NCI-H1105 (cell line): ENCODE measurements at places on chromosomes 6 and 20.

DNA sequence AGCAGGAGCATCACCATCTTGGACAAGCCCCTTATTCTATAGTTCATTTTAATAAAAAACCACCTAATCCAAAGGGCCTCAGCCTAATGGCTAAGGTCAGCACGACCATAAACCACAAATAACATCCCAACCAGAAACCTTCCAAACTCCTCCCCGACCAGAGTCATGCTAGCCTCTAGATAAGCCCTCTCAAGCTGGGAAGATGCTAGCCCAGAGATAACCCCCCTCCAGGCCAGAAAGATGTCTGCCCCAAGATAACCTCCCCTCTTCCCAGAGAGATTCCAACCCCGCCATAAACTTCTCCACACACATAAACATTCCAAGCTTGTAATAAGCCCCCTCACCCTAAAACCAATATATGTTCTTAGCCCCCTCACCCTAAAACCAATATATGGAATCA, 38.5 kb upstream of the OR14J1 start:
- no peak for DNase-seq

- DNase-seq: no peak
Observed at GRCh38 chr20:13430346-13431002, 208.3 kb downstream of the TASP1 start.

DNA sequence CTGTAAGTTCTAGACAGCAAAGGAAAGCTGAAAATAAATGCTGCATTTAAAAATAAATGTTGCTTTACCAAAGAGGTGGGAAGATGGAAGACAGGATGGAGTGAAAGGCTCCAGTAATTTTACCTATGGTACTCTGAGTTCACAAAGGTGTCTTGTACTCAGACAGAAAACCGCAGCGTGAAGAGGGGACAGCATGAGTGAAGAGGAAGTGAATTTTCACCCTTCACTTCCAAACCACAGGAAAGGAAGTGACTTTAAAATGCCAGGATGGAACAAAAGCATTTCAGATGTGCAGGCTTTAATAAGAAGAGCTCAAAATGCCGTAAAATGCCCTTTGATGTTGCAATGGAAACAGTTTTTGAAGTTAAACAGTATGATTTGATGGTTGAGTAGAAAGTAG, 91.2 kb upstream of the TINAG start:
- no peak for DNase-seq

- no peak for DNase-seq
Observed at GRCh38 chr6:136726837-136727557, 65.3 kb downstream of the MAP3K5 start.

DNA sequence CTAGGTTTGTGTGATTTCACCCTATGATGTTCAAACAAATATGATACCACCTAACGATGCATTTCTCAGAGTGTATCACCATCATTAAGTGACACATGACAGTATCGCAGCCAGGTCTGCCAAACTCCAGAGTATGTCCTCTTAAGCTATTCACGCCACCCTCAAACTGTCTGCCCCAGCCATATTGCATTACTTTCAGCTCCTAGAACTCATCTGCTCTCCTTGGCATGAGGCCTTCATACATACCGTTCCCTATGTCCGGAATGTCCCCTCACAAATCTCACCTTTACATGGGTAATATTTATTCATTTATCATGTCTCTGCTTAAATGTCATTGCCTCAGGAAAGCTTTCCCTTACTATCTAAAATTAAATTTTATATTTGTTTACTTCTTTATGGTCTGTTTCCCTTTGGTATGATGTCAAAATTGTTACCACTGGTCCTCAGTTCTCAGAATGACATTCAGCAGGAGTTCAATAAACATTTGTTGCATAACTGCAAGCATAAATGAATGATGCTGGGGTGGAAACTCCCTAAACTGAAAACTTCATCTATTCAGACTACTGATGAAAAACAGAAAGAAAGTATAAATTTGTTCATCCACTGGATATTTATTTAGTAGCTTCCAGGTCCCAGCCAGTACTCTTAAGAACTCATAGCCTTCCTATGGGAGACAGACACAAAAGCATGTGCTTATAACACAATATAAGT, 3.2 kb downstream of the SESN1 start:
- no peak for DNase-seq

GRCh38 chr6:38678178-38678760, 24.7 kb downstream of the GLO1 start:
- no peak for DNase-seq

- DNase-seq: no peak
Observed at GRCh38 chr20:51005214-51005613, 17.7 kb downstream of the KCNG1 start.

DNA sequence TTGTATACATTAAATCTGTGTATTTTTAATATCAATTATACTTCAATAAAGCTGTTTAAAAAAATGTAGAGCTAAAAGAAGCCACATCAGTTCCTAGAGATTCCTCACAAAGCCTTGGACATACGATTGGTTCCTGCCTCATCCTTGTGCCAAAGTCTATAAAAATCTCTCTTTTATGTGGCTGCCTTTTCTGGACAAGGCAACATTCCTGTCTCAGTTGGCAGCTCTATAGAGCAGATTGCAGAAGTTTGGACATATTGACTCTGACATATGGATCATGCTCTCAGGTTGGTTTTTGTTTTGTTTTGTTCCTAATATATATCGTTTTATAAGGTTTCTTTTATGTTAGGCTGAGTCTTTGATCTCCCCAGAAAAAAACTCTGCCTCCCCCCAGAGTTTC, 148.9 kb downstream of the MAFB start:
- no peak for DNase-seq

DNA sequence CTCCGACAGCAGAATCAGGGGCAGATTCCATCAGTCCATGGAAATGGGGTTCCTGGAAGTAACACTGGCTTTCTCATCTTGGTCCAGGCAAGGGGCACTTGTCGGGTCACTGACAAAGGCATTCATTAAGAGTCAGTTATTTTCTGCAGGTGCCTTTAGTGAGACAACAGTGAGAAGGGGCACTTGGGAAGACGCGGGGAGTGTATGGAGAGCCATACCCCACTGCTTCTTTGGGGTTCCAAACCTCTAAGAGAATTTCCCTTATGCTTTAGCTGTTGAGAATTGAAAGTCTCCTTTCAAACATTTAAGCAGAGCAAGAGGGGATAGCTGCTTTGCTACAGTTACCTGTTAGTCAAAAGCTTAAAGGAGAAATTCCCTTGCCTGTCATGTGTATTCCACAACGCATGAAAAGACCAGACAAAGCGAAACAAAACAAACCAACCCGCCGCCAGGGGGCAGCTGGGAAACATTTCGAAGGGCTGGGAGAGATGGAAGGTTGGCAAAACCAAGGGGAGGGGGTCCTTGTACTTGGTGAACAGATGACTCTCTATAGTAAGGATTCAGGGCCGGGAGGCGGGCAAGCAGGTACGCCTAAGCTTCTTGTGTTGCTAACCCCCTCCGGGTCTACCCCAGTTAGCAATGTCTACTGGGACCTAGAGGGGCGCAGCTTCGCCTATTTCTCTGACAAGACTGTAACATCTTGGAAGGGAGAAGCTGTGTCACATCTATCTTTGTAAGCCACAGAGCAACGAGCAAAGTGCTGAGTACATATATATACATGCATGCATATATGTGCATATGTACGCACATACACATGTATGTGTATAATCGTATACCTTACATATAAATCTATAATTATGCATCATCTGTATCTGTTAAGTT, 474.9 kb upstream of the AGPAT4 start:
- no peak for DNase-seq

DNA sequence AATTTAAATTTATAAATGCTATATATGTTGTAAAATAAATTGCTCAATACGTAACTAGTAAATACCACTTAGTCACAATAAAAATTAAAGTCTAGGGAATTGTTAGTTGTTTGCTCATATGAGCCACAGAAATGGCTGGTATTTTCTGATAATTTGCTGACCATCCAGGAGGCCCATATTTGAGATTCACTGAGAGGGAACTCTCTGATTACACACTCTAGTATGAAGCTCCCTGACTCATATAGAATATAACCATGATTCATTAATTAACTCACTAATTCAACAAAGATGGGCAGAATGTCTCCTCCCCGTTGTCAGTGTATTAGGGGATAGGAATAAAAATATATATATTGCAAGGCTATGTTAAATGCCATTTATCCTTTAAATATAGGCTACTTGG, 46.6 kb upstream of the TMEM30A start:
- DNase-seq: no peak

DNA sequence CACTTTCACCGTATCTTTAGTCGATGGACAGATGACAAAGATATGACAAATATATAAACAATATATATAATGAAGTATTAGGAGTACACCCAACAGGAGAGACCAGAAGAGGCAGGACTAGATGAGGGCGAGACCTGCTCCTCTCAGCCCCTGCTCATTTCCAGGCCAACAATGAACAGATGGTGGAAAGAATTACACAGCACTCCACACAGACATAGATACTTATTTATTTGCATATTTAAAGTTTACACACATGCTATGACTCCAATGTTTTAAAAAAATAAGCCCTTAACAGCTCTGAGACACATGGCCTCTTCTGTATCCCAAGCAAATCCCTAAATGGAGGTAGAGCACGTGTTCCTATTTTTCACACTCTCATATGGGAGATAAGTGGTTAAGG, 10.4 kb downstream of the FAM210B start:
- no peak for DNase-seq

DNA sequence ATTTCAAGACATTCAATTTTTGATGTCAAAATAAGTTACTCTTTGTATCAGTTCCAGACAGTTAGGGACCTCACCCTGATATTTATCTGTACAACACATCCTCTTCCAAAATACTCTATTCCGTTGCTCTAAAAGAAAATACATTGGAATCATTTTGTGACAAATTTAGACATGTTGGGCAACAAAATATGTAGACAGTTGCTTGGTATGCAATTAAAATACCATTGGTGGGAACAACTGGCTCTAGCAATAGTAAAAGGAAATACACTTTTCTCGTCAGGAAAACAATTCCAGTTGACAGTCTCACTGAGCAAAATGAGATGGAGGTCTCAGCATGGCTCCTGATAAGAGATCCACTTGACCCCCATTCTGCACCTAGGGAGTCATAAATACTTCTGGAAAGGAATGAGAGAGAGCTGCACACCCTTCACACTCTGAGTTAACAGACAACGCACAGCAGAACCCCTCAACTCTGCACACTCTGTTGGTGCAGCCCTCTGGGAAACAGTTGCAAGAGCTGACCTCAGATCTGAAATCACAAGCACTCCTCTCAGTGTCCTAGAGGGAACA, 171.3 kb upstream of the NT5E start:
- DNase-seq: no peak

DNA sequence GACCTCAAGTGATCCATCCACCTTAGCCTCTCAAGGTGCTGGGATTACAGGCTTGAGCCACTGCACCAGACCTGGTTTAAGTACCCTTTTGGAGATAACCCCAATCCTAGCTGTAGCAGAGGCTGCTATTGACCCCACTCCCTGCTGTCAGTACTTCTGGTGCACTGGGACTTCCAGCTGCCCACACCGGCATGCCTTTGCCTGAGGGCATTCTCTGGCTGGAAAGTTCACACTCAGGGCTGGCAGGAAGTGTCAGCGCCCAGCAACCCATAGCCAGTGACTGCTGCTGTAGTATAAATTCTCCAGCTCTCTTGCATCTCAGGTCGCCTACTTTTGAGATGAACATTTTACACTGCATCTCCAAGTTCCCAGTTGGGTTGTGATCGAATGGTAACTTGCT, 75.3 kb downstream of the UTRN start:
- no peak for DNase-seq

GRCh38 chr20:11159728-11160127, 485.9 kb upstream of the JAG1 start:
- DNase-seq: no peak

- no peak for DNase-seq
Observed at GRCh38 chr6:151242420-151242861, 2.7 kb downstream of the AKAP12 start.

GRCh38 chr6:150491131-150491810, 108.4 kb upstream of the PLEKHG1 start:
- no peak for DNase-seq

GRCh38 chr6:167683028-167683862, 143.5 kb upstream of the AFDN start:
- DNase-seq: no peak

- no peak for DNase-seq
Observed at GRCh38 chr6:5151955-5152401, 66.8 kb downstream of the PPP1R3G start.

DNA sequence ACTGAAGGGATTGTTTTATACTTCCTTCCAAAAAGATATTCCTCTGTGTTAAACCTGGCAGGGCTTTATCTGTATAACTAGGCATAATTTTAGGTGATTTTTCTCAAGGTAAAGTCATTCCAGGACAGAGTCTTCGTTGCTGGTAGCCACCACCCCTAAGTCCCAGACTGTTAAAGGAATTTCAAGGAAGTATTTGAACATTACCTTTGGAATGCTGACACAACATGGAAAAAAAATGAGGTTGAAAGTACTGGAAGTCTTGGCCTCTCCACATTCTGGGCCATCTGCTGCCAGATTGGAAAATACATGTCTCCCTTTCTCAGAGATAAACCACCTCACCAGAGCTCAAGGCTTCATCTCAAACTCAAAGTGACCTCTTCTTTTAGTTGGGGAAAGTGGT, 27.0 kb upstream of the ETV7 start:
- DNase-seq: no peak

- no peak for DNase-seq
Observed at GRCh38 chr6:142695016-142695415, 250.0 kb downstream of the HIVEP2 start.

DNA sequence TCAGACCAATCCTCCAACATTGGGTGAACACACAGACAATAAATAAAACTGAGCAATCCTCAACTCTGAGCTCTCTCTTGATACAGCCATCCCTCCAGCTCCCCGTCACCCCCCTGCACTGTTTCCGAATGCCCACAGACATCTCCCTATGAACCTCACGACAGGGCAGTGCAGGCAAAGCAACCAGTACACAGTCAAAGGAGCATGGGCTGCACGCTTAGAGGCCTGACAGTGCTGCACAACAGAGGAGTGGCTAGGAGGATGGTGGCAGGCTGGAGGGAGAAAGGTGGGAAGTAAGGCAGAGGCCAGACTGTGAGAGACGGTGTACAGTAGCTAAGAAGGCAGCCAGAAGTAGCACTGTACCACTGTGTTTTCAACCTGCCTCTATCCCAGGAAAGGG, 24.0 kb downstream of the FYN start:
- no peak for DNase-seq

DNA sequence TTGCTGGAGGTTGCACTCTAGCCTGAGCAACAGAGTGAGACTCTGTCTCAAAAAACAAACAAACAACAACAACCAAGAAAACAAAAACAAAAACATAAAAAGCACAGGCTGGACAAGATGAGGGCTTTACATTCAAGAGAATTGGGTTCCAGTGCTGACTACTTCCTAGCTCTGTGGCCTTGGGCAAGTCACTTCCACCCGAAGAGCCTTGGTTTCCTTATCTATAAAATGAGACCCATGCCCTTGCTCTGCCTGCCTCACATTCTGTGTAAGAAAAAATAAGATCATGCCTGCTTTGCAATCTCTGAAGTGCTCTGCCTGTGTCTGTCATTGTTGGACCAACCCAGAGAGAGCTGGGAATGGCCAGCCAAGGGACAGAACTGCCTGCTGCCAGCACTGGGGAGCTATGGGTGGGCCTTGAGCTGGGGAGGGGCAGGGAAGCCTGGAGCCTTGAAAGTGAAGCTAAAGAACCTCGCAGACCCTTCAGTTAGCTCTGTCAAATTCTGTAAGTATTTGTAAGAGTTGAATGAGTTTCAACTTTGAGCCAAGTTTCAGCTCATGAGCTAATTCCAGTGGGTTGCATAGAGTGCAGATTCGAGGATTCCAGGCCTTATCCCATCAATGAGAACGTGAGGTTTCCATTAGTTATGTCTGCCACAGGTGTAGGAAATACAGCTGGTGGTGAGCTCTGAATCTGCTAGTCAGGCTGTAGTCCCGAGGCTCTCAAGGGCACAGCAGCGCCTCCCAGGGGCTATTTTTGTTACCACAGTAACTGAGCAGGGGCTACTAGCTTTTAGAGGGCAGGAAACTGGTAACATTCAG, 93.2 kb downstream of the DLGAP4 start:
- DNase-seq: no peak
